NCI-H2081 treated with DMSO at 0.1 percent for 48 hours (cell line): ENCODE measurements at places on chromosomes 4 and X.

GRCh38 chr4:4780729-4781244 lies 78.7 kb upstream of the MSX1 start:
- no peak for DNase-seq

- no peak for DNase-seq
Measured at GRCh38 chrX:46757052-46757451, 1.9 kb downstream of the SLC9A7 start.

DNA sequence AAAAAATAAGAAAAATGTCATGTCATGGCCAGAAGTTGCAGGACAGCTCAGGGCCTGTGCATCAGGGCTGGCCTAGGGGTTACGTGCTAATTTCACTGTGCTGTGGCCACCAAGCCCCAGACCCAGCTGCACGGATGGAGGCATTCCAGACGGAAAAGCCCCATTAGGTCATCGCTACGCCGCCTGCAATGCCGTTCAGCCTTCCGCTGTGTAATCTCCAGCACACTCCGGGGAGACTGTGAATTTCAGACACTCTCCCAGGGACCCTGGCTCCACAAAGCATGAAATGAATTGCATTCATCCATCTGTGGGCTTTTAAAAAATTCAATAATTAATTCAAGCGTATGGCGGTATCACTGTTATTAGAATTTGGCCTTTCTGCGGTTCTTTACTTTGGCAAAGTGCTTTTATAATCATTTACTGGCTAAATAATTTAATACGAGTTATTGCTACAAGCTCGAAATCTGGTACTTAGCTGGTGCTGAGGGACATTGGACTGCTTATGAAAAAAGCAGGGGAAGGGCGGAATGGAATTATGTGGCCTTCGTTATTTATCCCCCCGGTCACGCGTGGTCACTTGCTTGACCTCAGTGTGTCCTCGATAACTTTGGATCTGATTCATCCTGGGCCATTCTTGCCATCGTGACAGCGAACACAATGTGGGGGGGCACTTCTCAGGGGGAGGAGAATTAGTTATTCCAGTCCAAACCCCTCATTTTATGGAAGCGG lies 9.0 kb upstream of the NSG1 start:
- no peak for DNase-seq

DNA sequence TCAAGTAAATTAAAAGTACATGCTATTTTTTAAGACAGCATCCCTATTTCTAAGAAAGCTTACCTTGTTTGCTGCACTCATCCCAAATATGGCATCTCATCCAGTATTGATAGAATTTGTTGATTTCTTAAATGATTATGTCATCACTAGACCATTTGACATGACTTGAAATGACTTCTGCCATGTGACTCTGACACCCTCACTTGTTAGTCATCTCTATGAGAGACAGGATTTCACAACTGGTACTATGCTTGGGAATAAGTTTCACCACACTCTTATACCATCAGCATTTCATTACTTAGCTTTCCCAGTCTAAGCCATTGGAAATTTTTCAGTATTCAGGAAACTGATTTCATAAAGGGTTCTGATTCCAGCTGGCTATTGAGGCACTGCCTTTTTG lies 55.3 kb downstream of the TMPRSS11F start:
- no peak for DNase-seq

DNA sequence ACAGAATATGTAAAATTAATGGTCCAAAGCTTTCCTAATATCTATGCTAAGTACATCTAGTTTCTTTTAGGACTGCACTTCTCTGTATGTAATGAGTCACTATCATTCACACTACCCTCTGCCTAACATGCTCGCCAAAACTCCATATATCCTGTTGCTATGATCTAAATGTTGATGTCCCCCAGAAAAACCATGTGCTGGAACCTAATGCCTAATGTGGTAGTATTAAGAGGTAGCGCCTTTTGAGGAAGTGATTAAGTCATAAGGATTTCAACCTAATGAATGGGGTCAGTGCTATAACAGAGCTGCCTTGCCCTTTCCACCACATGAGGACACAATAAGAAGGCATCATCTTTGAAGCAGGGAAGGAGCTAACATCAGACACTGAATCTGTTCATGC lies 34.9 kb upstream of the NFKB1 start:
- no peak for DNase-seq
